Activated CD8-positive, alpha-beta memory T cell treated with anti-CD3 and anti-CD28 coated beads for 48 hours (primary cell): ENCODE measurements at places on chromosomes 16 and 17.

GRCh38 chr16:89861648-89862047 is 11.7 kb upstream of the TCF25 start:
- DNase-seq = no peak

GRCh38 chr16:11384184-11384955 is 39.1 kb downstream of the RMI2 start:
- no peak for DNase-seq

DNA sequence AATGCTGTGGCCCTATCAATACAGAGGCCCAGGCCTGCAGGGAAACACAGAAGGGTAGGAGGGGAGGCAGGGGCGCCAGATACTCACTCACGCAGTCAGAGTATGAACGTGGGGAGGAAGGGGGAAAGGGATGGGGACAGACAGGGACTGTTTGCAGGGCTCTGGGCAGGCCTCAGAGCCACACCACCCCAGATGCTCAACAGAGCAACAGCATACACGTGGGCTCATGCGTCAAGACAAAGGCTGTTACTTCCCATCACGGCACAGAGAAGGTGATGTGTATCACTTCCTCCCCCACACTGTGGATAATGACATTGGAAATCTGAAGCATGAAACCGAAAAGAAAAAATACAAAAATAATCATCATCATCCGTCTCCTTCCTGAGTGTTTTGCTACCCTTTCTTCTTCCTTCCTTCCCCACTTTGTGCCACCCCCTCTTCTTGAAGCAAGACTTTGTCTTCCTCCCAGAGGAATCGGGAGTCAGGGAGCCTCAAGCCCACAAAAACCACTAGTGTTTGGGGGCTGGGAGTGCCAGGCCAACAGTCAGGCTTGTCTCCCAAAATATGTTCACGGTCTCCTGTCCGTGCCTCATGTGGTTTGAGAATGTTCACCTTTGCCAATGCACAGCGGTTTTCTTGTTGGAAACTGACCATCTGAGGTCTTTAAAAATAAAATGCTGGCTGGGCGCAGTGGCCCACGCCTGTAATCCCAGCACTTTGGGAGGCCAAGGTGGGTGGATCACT is 20.1 kb downstream of the SLC39A11 start:
- no peak for DNase-seq

- no peak for DNase-seq
Measured at GRCh38 chr17:57328109-57328882, 72.0 kb downstream of the MSI2 start.

DNA sequence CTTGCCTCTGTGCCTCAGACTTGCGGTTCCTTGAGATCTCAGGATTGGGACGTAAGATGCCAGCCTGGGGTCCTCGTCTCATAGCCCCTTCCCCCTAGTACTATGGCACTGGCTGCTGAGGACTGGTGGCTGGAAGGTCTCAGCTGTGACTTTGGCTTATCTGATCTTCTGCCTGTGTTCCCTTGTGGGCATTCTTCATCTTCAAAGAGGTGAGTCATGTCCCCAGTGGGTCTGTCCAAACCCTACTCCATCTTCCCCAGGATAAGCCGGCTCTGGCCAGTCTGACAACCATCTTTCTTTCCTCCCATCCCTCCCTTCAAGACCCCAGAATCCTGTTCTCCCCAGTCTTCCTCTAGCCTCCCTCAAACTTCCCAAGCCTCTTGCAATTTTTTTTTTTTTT is 3.6 kb downstream of the CD19 start:
- no peak for DNase-seq

DNA sequence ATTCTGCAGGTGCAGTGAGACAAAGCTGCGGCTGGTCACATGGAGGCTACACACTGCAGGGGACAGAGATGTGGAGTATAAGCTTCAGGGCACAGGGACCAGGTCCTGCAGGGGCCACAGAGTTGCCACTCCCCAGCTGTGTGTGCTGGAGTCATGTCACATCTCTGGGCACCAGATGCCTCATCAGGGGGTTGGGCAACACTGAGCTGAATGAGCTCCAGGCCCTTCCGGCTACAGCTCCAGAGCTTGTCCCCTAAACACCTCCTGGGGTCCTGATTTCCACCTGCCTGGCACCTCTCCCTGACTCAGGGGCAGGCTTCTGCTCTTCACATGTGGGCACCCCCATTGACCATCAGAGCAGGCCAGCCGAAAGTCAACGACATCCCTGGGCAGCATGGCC is 32.5 kb downstream of the SPHK1 start:
- no peak for DNase-seq
